ENCODE measurements at places on chromosomes 3 and 15.
A peak's percentile ranks its signal among the peaks of the same experiment; 100 is the strongest.

GRCh38 chr15:101283931-101284330, 6.6 kb upstream of the SELENOS start:
- DNase-seq, result no peak

- no peak for DNase-seq
These were observed 80.2 kb downstream of the DLG1 start for GRCh38 chr3:197218210-197218609.

GRCh38 chr3:133757701-133758567, 11.7 kb downstream of the TF start:
- no peak for DNase-seq

DNA sequence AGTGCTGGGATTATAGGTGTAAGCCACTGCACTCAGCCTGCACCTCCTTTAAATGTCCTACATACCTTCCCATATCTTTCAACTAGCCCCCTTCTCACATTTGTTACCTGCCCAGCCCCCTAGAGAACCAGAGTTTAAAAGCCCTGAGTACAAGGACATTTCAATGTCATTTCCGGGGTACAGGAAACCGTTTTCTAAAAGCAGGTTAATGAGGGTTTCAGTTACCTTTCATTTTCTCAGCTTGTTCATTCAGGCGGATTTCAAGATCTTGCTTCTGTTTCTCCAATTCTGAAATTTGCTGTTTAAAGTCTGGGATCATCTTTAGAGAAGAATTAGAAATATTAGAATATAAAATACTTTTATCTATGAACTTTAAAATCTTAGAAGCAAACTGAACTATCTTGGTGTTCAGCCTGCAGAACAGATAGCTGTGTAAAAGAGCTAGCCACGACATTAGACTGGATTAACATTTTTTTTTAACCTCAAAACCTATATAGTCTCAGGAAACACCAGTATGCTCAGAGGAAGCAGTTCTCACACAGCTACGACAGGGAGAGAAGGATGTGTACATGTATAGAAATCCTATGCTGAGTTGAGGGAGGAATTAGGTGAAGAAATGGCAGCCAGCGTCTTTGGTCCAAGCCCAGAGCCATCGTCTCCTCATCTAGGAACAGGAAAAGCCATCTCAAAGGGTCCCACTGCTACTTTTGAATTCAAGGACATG, 29.9 kb upstream of the GNB5 start:
- no peak for DNase-seq

DNA sequence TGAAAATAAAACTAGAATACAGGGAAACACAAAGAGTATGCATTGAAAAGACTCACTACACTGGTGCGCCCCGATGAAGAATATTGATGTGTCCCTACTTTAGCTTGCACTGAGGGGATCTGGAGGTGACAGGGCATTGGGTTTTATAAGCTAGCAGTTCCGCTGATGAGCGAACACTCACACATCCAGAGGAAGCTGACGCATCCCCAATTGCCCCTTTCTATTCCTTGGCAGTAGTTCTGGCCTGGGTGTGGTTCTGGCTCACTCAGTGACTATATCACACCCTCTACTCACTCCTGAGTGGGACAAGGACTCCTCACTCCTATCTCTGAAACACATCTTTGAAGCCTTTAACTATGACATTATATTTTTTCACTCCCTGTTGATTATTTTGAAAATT, 71.0 kb downstream of the B3GNT5 start:
- no peak for DNase-seq

DNA sequence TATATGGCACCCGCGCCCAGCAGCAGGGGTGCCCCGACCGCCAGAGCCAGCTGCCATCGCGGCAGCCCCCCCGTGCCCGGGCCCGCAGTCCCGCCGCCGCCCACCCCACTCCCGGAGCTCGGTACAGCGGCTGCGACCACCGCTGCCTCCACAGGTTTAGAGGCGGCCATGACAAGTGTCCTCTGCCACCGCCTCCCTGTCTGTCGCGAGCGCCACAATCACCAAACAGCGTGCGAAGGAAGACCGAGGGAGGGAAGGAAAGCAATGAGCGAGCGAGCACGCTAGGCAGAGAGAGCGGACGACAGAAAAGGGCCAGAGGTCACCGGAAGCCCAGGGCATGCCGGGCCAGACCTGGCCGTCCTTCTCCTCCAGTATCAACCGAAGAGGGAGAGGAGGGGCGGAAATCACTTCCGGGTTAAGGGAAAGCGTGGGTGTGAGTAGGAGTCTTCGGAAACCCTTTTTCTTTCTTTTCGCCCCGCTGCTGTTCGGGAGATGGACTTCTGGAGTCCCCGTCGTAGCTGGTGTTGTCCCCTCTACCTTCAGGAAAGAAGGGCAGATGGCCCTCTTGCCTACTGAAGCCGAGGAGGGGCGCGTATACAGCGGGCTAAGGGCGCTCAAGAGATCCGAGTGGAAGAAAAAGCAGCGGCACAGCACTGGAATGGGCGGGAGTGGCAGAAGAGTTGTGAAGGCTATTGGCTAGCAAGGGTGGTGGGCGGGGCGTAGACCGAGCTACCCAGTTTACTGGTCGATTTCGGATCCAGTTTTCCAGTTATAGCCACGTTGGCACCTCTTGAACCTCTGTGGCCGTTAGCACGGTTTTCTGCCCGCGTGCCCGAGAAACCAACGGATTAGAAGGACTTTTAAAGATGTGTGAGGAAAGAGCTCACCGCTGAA, at the start of the genes LNP1 and TOMM70:
Gene LNP1, plus strand, starts transcription at position 760 of the 894 bp plus-strand sequence. CDS start 28,191 bp downstream, outside the sequence.
Gene TOMM70, minus strand, starts transcription at position 310 of the 894 bp plus-strand sequence. Its CDS starts 140 bp downstream, at position 170.
- peak; percentile 98 for DNase-seq

DNA sequence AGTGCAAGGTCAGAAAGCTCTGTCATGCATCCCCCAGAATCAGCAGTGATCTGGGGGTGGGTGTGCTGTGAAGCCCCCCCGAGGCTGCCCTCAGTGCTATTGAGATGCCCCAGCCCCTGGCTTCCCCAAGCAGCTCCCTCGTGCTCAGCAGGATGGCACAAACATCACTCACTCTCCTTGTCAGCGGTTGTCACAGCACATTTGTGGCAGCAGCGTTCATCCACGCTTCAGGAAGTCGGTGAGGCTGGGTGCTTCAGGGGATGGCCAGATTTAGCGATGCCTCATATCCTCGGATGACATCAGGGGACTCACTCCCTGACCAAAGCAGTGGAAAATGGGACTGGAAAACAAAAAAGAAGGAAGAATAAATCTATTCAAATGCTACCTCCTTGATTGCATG, 54.4 kb upstream of the SLC6A11 start:
- DNase-seq, result no peak

GRCh38 chr3:25555695-25556437, 108.8 kb downstream of the TOP2B start:
- no peak for DNase-seq

DNA sequence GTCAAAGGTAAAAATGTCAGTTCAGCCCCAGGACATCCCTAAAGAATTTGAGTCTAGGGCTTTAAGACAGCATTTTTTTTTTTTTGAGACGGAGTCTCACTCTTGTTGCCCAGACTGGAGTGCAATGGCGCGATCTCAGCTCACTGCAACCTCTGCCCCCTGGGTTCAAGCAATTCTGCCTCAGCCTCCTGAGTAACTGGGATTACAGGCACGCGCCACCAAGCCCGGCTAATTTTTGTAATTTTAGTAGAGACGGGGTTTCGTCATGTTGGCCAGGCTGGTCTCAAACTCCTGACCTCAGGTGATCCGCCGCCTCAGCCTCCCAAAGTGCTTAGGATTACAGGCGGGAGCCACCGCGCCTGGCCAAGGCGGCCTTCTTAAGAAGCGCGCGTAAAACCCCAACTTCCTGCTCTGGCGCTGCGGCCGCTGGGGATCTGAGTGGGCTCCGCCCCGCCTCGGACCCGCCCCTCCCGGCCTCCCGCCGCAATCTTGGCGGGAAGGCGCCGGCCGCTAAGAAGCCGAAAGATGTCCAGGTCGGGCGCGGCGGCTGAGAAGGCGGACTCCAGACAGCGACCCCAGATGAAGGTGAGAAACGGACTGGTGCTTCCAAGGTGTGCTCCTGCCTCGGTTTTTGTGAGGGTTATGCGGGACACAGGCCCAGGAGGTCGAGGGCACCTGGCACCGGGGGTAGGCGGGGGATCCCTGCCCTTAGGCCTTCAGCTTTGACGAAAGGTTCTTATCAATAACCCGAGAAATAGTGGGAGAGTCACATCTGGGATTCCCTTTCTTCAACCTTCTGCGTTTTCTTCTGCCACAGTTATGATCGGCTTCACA, at the start of gene WDR76:
Gene WDR76, plus strand, starts transcription at position 495 of the 834 bp plus-strand sequence. Its CDS starts 31 bp downstream, at position 526.
- peak; percentile 88 for DNase-seq

- DNase-seq, result no peak
These were observed 110.5 kb downstream of the AKAP13 start for GRCh38 chr15:85490856-85491255.

- no peak for DNase-seq
These were observed 37.6 kb downstream of the ZNF148 start for GRCh38 chr3:125337506-125337905.

GRCh38 chr3:17044855-17045254, 160.1 kb downstream of the PLCL2 start:
- no peak for DNase-seq

- DNase-seq, result no peak
These were observed 1.7 kb upstream of the DNAJC17 start for GRCh38 chr15:40808861-40809450.

- no peak for DNase-seq
These were observed 66.7 kb downstream of the PLD1 start for GRCh38 chr3:171743327-171744157.
